Ovary (tissue), 10 donors: ENCODE measurements at places on chromosomes 7 and 10. TPM values are rescaled to one million over a fixed set of nuclear protein-coding genes. Genes with fewer than 3 reads are reported as not detected.

DNA sequence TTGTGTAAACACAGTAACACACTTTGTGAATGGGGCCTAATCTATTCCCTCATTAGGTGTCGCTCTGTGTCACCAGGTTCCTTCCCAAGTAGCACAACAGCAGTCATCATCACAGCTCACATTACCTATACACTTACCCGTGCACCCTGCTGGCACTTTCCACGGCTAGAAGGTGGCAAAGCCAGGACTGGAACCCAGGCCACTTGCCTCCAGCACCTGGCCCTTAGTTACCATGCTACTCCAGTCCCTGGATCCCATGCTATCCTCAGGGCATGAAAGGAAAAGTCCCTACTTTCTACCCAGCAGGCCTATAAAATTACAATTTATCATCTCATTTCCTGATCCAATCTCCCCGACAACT lies 18.4 kb downstream of the SMURF1 start:
- no peak overlapping the region for H3K27ac ChIP-seq
- H3K27me3 ChIP-seq = no peaks in the 10 kb centered on the region
- no peak overlapping the region for H3K4me3 ChIP-seq
- no peak for DNase-seq
- H3K36me3 ChIP-seq = no peaks in the 10 kb centered on the region
- peaks cover 14% of the 10 kb centered on the region for H3K4me1 ChIP-seq

GRCh38 chr10:90966146-90966545 lies 45.3 kb upstream of the ANKRD1 start:
- no peak overlapping the region for H3K27ac ChIP-seq
- H3K27me3 ChIP-seq = no peaks in the 10 kb centered on the region
- no peaks in the 10 kb centered on the region for H3K36me3 ChIP-seq
- DNase-seq = no peak
- H3K4me3 ChIP-seq = no peak overlapping the region
- no peaks in the 10 kb centered on the region for H3K4me1 ChIP-seq

GRCh38 chr10:7560519-7560918 lies 106.2 kb downstream of the ITIH5 start:
- H3K27me3 ChIP-seq = no peaks in the 10 kb centered on the region
- no peak for DNase-seq
- peaks cover 21% of the 10 kb centered on the region for H3K4me1 ChIP-seq
- no peak overlapping the region for H3K27ac ChIP-seq

GRCh38 chr10:59002011-59002410 lies 174.4 kb upstream of the PHYHIPL start:
- H3K36me3 ChIP-seq = no peaks in the 10 kb centered on the region
- DNase-seq = no peak
- no peak overlapping the region for H3K4me3 ChIP-seq
- no peaks in the 10 kb centered on the region for H3K27me3 ChIP-seq

DNA sequence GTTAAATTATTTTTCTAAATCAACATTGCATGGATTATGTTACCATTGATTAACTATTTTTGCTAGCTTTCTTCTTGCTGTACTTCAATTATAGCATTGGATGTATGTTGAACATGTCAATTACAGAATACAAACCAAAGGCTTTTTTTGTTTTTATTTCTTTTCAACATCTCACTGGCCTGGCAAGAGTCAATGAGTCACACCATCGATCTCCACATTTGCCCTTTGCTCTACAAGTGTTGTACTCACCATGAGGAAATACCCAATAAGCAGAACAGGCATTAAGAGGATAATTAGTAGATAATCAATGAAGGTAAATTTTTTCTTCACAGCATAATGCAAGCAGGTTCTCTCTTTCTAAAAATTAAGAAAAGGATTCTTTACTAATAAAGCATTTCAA lies 23.3 kb downstream of the ANKRD22 start:
- H3K36me3 ChIP-seq = no peaks in the 10 kb centered on the region
- no peaks in the 10 kb centered on the region for H3K27me3 ChIP-seq
- no peaks in the 10 kb centered on the region for H3K4me1 ChIP-seq
- no peak overlapping the region for H3K4me3 ChIP-seq

DNA sequence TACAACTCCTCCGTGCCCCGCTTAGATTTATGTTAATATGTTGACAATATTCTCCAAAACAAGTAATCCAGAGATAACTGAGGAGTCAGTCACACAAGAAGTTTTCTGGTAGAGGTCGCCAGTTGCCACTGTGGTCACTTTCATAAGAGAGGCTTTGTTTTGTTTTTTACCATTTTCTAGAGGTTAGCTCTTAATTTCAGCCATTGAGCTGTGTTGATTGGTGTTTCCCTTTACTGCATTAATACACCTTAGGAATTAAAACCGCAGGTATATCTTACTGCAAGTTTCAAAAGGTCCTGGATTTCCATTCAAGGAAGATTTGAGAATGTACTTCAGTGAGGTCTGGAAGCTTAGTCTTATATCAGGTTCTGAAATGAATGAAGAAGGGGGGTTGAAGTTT lies 3.5 kb downstream of the BMI1 start:
- DNase-seq = no peak
- no peaks in the 10 kb centered on the region for H3K27me3 ChIP-seq
- H3K27ac ChIP-seq = no peak overlapping the region

DNA sequence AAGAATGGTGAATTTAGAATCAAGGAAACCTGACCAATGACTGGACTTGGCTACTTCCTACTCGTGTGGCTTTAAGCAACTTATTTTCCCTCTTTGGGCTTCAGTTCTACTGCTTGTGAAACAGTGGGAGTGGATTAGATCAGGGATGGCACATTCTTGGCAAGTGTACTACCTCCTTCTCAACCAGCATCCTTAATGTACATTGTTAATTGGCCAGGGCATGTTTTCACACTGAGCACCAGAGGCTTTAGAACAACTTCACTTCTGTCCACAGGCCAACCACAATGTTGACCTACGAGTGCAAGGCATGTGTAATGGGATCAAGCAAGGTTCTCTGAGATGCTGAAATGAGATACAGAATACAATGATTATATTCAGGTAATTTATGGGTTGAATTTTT lies 315.3 kb downstream of the ADRA2A start:
- peaks cover 3% of the 10 kb centered on the region for H3K4me1 ChIP-seq
- no peak overlapping the region for H3K4me3 ChIP-seq
- H3K27ac ChIP-seq = no peak overlapping the region

GRCh38 chr7:17679458-17679857 lies 260.8 kb downstream of the SNX13 start:
- H3K27ac ChIP-seq = no peak overlapping the region
- no peak for DNase-seq
- H3K36me3 ChIP-seq = no peaks in the 10 kb centered on the region
- H3K4me3 ChIP-seq = no peak overlapping the region
- H3K27me3 ChIP-seq = no peaks in the 10 kb centered on the region
- peaks cover 2% of the 10 kb centered on the region for H3K4me1 ChIP-seq

GRCh38 chr10:45399113-45399512 lies 25.1 kb downstream of the ALOX5 start:
- no peaks in the 10 kb centered on the region for H3K27me3 ChIP-seq
- no peaks in the 10 kb centered on the region for H3K4me1 ChIP-seq
- no peak overlapping the region for H3K27ac ChIP-seq
- H3K4me3 ChIP-seq = no peak overlapping the region

DNA sequence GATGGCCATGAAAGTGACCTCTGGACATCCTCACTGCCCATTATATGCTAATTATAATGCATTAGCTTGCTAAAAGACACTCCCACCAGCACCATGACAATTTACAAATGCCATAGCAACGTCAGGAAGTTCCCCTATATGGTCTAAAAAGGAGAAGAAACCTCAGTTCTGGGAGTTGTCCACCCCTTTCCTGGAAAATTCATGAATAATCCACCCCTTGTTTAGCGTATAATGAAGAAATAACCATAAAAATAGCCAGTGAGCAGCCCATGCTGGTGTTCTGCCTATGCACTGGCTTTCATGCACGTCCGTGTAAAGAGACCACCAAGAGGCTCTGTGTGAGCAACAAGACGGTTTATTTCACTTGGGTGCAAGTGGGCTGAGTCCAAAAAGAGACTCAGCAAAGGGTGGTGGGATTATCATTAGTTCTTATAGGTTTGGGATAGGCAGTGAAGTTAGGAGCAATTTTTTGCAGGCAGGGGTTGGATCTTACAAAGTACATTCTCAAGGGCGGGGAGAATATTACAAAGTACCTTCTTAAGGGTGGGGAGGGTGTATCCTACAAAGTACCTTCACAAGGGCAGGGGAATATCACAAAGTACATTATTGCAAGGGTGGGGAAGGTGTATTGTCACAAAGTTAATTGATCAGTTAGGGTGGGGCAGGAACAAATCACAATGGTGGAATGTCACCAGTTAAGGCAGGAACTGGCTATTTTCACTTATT lies 45.6 kb downstream of the LBX1 start:
- H3K4me1 ChIP-seq = no peaks in the 10 kb centered on the region
- H3K27me3 ChIP-seq = no peaks in the 10 kb centered on the region
- no peaks in the 10 kb centered on the region for H3K36me3 ChIP-seq

DNA sequence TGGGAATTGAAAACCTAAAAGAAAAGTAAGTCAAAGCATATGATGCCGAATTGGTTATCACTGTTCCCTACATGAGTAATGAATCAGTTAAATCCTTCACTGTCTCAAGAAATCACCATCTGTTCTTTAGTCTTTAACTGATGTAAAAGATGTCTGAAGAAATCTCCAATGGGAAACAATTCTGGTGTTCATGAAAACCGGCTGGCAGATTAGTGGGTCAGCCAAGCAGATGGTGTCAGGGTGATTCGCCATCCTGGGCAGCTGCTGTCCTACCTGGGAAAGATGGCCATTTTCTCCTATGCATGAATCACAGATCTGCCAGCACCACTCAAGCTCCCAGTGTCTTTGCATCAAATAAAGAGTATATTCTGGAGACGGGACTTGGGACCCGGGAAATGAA lies 925.2 kb upstream of the GHITM start:
- no peaks in the 10 kb centered on the region for H3K27me3 ChIP-seq
- H3K36me3 ChIP-seq = no peaks in the 10 kb centered on the region
- no peaks in the 10 kb centered on the region for H3K4me1 ChIP-seq
- no peak overlapping the region for H3K4me3 ChIP-seq

- no peaks in the 10 kb centered on the region for H3K4me1 ChIP-seq
- no peak overlapping the region for H3K4me3 ChIP-seq
- no peaks in the 10 kb centered on the region for H3K36me3 ChIP-seq
These were observed 90.2 kb upstream of the DUSP5 start for GRCh38 chr10:110407301-110408170.

- no peaks in the 10 kb centered on the region for H3K36me3 ChIP-seq
- no peaks in the 10 kb centered on the region for H3K27me3 ChIP-seq
- H3K4me3 ChIP-seq = no peak overlapping the region
- no peak overlapping the region for H3K27ac ChIP-seq
- no peak for DNase-seq
- no peaks in the 10 kb centered on the region for H3K4me1 ChIP-seq
These were observed 85.2 kb downstream of the AMPH start for GRCh38 chr7:38545977-38546376.

- no peak for DNase-seq
- H3K4me3 ChIP-seq = no peak overlapping the region
- no peaks in the 10 kb centered on the region for H3K27me3 ChIP-seq
- H3K36me3 ChIP-seq = no peaks in the 10 kb centered on the region
- no peak overlapping the region for H3K27ac ChIP-seq
These were observed 202.6 kb downstream of the MDFIC start for GRCh38 chr7:115124409-115124939.

- DNase-seq = no peak
- no peak overlapping the region for H3K4me3 ChIP-seq
- no peaks in the 10 kb centered on the region for H3K36me3 ChIP-seq
These were observed 443.7 kb upstream of the SEMA3A start for GRCh38 chr7:84638339-84638697.

DNA sequence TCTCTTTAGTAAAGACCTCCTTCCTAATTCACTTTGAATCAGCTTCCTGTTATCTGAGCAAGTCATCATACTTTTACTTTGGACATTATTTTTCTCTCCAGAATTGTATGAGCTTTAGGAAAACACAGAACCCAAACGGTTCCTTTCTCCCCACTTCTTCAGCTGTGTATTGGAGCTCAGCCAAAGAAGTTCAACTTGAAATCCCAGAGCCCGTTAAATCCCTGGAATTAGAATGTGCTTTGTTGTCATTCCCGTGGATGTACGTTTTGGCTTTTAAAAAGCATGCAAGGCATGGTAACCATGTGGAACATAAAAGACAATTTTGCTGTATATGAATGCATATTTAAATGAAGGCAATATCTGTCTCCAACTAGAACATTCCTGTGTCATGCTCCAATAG lies 46.6 kb downstream of the AGMO start:
- no peaks in the 10 kb centered on the region for H3K36me3 ChIP-seq
- H3K4me1 ChIP-seq = peaks cover 2% of the 10 kb centered on the region
- H3K27me3 ChIP-seq = no peaks in the 10 kb centered on the region
- no peak overlapping the region for H3K4me3 ChIP-seq
- no peak for DNase-seq

The AASS gene
- 68.5 TPM for total RNA-seq

The TFEC gene
- 1.8 TPM for total RNA-seq

The NACAD gene
- total RNA-seq = 18.8 TPM

The MRC1 gene
- total RNA-seq = 13.3 TPM

The ITPRID1 gene
- not detected for total RNA-seq

The WDFY4 gene
- 1.7 TPM for total RNA-seq

The AKR1D1 gene
- not detected for total RNA-seq

The SLC16A12 gene
- 0.77 TPM for total RNA-seq

The MYPN gene
- total RNA-seq = not detected

The COL26A1 gene
- total RNA-seq = 0.42 TPM
